ENCODE measurements at places on chromosomes 5 and 9. TPM values are rescaled to one million over a fixed set of nuclear protein-coding genes. Genes with fewer than 3 reads are reported as not detected.

- H3K27ac ChIP-seq = no peak overlapping the region
- H3K36me3 ChIP-seq = no peaks in the 10 kb centered on the region
- no peaks in the 10 kb centered on the region for H3K4me1 ChIP-seq
Observed at GRCh38 chr5:51997500-51997899, 614.3 kb downstream of the ISL1 start.

DNA sequence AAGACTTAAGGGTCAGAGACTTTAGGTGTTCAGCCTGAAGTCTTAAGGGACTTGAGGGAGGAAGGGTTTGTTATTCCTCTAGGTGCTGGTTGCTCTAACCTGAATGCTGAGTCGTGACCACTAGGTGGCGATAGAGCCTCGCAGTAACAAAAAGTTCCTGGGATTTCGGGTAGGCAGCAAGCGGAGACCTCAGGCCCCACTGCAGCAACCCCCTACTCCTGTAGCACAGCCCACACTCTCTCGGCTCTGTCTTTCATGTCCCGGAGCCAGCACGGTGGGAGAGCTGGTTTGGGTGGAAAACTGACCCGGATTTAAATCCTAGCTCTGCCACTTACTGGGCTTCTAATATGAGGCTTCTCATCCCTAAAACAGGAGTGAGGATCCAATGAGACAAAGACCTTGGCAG, 100.3 kb upstream of the PANK3 start:
- H3K4me1 ChIP-seq = no peaks in the 10 kb centered on the region
- H3K36me3 ChIP-seq = no peaks in the 10 kb centered on the region
- DNase-seq = peak; percentile 72
- H3K27ac ChIP-seq = no peak overlapping the region

DNA sequence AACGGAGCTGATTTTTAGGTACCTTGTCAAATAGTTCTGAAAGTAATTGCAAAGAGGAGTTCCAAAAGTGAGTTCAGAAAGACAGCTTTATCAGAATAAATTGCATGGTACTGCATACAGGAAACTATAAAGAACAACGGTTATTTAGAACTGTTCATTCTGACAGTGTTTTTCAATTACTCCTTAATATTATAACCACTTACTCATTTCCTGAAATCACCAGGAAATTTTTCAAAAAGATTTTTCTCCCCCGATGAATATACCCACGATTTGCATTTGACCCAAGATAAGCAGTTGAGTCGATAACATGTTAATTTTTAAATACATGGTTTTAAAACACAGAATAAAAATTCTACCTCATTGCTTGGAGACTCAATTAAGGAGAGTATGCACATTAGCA, 9.4 kb downstream of the DOCK8 start:
- H3K36me3 ChIP-seq = no peaks in the 10 kb centered on the region
- H3K27me3 ChIP-seq = no peaks in the 10 kb centered on the region
- H3K4me3 ChIP-seq = no peak overlapping the region

GRCh38 chr9:38006163-38006562, 62.9 kb downstream of the SHB start:
- H3K27me3 ChIP-seq = no peaks in the 10 kb centered on the region
- no peaks in the 10 kb centered on the region for H3K36me3 ChIP-seq
- no peak overlapping the region for H3K4me3 ChIP-seq
- peaks cover 7% of the 10 kb centered on the region for H3K4me1 ChIP-seq

GRCh38 chr5:87260604-87261192, 7.0 kb upstream of the RASA1 start:
- no peak overlapping the region for H3K27ac ChIP-seq
- no peaks in the 10 kb centered on the region for H3K36me3 ChIP-seq
- no peaks in the 10 kb centered on the region for H3K4me1 ChIP-seq

DNA sequence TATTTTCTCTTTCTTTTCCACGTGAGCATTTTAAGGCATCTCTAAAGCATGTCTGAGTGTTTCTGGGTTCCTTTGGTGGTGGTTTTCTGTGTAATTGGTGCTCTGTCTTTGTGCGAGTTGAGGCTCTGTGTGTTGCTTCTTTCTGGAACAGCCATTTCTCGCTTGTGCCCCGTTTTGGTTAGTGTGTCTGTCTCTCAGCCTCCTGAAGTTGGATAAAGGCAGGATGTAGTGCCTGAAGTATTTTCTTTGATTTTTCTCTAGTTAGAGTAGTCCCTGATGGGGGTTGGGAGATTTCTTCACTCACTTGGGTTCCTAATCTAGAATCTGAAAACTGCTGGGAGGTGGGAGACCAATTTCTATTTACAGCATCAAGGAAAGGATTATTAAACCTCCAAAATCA, 129.7 kb upstream of the TMEM161B start:
- no peak for DNase-seq
- H3K4me1 ChIP-seq = no peaks in the 10 kb centered on the region
- H3K4me3 ChIP-seq = no peak overlapping the region
- H3K27ac ChIP-seq = no peak overlapping the region

VLDLR gene
- 12.8 TPM for total RNA-seq

NR5A1 gene
- not detected for total RNA-seq

SLC6A7 gene
- not detected for total RNA-seq
